MM.1S (cell line): ENCODE measurements at places on chromosomes 5 and 9.

GRCh38 chr5:105630803-105631202 lies 2039.9 kb downstream of the EFNA5 start:
- no peaks in the 10 kb centered on the region for H3K27me3 ChIP-seq
- H3K4me1 ChIP-seq: no peaks in the 10 kb centered on the region
- H3K4me3 ChIP-seq: no peak overlapping the region

DNA sequence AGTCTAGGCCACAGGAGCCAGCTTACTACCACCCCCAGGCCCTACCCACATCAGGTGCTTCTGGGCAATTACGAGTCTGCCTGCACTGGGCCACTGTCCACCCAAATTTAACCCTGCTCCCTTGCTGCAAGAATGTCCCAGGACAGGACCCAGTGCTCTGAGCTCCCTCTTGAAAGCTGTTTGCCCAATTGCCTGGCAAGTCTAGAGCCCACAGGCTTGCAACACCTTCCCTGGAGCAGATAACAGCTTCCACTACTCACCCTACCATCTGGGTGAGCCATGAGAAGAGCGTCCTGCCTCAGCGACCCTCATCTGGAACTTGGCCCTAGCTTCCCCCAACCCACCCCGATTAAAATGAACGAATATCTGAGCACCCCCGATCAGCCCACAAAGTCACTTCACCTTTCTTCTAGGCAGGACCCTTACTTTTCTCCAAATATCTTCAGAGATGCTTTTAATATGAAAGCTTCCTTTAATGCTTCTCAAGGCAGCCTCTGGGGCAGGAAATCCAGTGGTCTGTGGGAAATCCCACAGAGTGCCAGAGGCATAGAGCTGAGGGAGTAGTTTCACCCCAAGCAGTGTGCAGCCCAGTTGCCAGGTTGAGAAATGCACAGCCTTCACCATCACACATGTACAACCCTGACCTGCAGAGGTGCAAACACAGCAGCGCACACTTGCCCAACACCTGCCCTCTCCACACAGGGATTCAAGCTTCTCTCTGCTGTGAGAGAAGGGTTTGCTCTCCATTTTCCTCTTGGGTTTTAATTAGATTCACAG lies 10.6 kb downstream of the ACSL6 start:
- no peak overlapping the region for H3K4me3 ChIP-seq
- H3K36me3 ChIP-seq: no peaks in the 10 kb centered on the region
- H3K4me1 ChIP-seq: no peaks in the 10 kb centered on the region
- H3K27me3 ChIP-seq: no peaks in the 10 kb centered on the region
- no peak overlapping the region for H3K27ac ChIP-seq

DNA sequence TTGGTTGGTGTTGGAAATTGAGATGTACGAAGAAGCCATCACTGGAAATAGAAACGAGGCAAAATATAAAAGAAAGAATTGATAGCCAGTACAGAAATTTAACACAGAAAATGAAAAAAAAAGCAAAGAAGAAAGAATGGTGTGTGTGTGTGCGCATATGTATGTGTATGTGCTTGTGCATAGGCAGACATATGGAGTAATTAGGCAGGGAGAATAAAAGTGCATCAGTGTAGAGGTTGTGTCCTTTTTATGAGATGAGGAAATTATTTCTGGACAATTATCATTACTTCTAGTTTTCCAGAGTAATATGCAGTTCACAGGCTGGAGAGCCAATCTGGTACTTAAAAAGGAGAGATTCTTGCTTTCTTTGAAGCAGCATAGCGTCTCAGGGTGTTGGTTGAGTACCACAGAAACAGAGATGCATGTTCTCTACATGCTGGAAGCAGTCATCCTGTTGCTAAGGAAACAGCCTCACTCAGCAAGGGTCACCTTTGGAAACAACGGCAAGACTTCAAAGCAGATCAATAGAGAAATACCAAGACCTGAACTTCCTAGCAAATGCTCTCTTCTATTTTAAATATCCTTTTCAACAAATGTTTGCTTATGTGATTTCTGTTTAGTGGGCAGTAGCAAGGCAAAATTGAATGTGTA lies 172.7 kb downstream of the TAF11L14 start:
- H3K4me1 ChIP-seq: no peaks in the 10 kb centered on the region
- DNase-seq: no peak
- no peak overlapping the region for H3K27ac ChIP-seq
- no peak overlapping the region for H3K4me3 ChIP-seq

GRCh38 chr5:113435575-113435974 lies 786 bp upstream of the TSSK1B start:
- no peak overlapping the region for H3K27ac ChIP-seq
- no peak for DNase-seq
- no peak overlapping the region for H3K4me3 ChIP-seq
- no peaks in the 10 kb centered on the region for H3K4me1 ChIP-seq
- no peaks in the 10 kb centered on the region for H3K36me3 ChIP-seq
- no peaks in the 10 kb centered on the region for H3K27me3 ChIP-seq

DNA sequence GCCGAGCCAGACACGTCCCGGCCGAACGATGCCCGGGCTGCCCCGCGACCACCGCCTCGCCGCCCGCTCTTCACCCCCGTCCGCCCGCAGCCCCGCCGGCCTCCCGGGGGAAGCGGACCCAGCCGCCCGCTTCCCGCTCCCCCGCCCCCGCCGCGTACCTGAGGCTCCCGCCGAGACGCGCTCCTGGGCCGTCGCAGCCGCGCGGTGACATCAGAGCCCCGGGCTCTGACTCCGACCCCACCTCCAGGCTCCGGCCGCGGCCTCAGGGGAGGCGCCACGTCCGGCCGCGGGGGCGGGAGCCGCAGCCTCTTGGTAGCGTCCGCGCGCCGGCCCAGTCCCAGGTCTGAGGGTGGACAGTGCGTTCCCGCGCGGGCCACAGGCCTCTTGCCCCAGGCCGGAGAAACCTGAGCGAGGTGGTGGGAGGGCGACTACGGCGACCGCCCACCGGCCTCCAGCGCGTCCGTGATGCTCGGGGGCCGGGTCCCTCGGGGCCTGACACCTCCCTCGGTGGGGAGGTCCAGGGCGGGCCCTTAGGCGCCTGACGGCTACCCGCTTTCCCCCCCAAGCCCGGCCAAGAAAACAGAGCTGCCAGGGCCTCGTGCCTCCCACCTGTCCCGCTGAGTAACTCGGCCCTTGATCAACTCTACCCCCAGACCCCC lies at the start of gene SHROOM1:
Gene SHROOM1, minus strand, starts transcription at position 212 of the 659 bp plus-strand sequence. CDS start 4,507 bp downstream, outside the sequence.
- no peaks in the 10 kb centered on the region for H3K36me3 ChIP-seq
- peak within 1 kb of the TSS; percentile 52; the same call in 1 of the 2 replicates for H3K27ac ChIP-seq
- H3K27me3 ChIP-seq: no peaks in the 10 kb centered on the region
- peak within 1 kb of the TSS; percentile 82 for H3K4me3 ChIP-seq
- peak; percentile 85 for DNase-seq

DNA sequence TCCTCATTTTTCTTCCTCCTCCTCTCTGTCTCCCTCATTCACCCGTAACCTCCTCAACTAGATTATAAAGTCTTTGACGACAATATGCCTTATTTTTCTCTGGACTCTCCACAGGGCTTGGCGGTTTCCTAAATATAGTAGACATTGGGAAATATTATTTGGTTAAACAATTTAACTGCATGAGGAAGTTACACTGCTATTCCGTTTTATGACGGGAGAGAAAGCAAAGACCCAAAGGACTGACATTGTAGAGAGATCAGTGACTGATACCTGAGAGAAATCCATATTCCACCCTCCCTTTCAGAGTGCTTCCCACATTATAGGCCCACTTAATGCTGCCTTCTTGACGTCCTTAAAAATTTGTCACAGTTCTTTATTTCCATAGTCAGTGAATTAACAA lies 51.2 kb downstream of the GDA start:
- DNase-seq: no peak
- no peaks in the 10 kb centered on the region for H3K36me3 ChIP-seq
- H3K4me3 ChIP-seq: no peak overlapping the region
- H3K4me1 ChIP-seq: peaks cover 5% of the 10 kb centered on the region

DNA sequence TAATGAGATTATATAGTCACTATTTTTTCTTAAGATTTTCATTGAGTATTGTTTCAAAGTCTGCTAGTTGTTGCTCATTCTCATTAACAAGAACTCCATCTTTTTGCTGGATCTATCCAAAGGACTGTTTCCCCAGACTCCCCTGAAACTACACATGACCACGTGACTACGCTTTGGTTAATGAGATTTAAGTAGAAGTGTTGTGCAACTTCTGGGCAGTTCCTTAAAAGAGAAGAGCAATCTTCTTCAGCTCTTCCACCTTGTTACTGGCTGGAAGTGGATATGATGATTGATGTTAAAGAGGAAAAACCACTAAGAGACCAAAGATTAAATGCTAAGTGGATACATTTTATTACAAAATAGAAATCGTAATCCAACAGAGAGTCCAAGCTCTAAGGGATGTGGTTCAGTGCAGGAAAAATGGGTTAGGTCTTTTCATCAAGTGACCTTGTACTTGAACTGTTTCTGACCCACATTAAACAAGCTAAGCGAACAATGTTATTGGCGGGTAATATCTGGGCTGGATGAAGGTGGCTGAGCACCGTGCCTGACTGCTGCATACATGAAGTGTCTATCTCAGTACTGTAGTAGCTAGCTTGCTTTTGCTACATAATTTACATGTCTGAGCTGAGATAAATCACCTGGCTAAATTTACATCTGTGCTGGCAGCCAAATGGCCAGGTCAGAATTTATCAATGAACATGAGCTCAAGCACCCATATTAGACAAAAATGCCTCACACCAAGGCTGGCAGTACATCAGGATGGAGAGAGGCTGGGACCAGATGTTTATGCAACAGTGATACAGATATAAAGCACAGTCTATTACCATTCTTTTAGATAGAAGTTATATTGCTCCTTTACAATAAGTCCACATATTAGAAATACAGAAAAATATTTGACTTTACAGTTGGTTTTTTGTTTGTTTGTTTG lies 7.5 kb upstream of the CTNNAL1 start:
- no peak for DNase-seq
- no peaks in the 10 kb centered on the region for H3K4me1 ChIP-seq
- no peak overlapping the region for H3K27ac ChIP-seq
- H3K4me3 ChIP-seq: no peak overlapping the region
- no peaks in the 10 kb centered on the region for H3K36me3 ChIP-seq

DNA sequence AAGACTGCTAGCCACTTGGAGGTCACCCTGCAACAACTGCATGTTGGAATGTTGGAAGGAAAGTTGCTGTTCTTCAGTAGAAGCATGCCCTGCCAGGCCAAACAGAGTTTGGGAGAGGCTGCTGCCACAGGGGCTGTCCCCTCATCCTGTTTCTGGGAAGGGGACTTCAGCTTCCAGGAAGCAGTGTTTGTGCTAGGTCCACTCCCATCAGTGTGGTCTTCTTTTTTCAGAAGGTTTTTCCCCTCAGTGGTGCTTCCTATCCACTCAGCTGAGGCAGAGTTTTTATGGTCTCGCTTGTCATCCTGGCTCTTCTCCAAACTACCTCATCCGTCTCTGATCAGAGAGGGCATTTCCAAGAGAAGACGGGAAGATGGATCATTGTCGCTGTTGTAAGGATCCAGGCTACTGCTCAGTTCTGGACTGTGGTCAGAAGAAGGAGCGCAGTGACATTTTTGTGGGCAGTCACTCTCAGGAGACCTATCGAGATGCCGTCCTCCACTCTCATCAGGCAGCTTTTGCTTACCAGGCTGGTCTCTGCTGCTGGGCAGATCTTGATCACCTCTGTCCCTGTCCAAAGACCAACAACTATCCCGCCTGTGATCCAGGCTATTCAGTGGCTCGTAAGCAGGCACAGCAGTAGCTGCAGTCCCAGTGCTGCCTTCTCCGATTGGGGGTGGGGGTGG lies 97.8 kb upstream of the C5orf63 start:
- H3K27ac ChIP-seq: no peak overlapping the region
- no peak overlapping the region for H3K4me3 ChIP-seq
- H3K27me3 ChIP-seq: no peaks in the 10 kb centered on the region
- no peaks in the 10 kb centered on the region for H3K4me1 ChIP-seq
- DNase-seq: no peak
- no peaks in the 10 kb centered on the region for H3K36me3 ChIP-seq

- no peaks in the 10 kb centered on the region for H3K36me3 ChIP-seq
- no peak overlapping the region for H3K4me3 ChIP-seq
- peaks cover 10% of the 10 kb centered on the region for H3K4me1 ChIP-seq
- H3K27ac ChIP-seq: no peak overlapping the region
Observed at GRCh38 chr5:36422952-36423351, 121.2 kb upstream of the RANBP3L start.

GRCh38 chr9:89791754-89792153 lies 186.9 kb downstream of the GADD45G start:
- DNase-seq: no peak
- no peaks in the 10 kb centered on the region for H3K4me1 ChIP-seq
- no peak overlapping the region for H3K4me3 ChIP-seq
- H3K27ac ChIP-seq: no peak overlapping the region
- H3K36me3 ChIP-seq: no peaks in the 10 kb centered on the region

DNA sequence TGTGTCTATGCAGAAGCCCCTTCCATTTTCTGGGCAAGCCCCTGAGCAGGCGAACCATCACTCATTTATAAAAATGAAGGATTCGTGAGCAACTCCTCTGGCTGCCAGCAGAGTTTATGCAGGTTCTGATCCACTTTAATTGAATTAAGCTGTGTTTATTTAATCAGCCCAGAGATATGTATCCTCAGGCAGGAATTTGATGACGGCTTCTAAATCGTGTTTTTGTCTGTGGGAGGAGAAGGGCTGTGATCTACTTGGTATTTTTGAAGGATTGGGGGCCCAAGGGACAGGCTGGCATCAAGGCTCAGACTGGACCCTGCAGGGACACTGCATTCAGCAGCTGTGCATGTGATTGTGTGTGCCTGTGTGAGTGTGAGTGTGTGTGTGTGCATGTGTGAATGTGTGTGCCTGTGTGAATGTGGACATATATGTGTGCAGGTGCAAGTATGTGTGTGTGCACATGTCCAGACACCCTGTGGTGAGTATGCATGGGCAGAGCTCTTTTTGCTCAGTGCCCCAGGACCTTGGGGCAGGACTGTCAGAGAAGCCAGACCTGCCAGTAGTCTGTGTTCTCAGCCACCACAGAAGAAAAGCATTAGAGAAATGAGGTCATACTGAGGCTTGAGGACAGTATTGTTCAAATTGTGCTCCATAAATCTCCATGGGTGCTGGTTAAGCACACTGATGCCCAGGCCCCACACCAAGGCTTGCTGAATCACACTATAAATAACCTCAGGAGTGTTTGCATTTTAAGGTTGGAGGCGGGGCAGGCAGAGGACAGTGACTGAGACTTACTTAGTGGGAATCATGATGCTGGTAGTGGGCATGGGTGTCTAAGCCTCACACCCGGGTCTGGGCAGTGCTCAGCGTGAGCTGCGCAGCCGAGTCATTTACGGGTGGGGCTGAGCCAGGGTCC lies 164.0 kb downstream of the CARTPT start:
- H3K27ac ChIP-seq: no peak overlapping the region
- H3K4me3 ChIP-seq: no peak overlapping the region
- H3K27me3 ChIP-seq: no peaks in the 10 kb centered on the region
- H3K4me1 ChIP-seq: no peaks in the 10 kb centered on the region

- peak overlapping the region; percentile 68; the same call in 1 of the 2 replicates for H3K27ac ChIP-seq
- H3K27me3 ChIP-seq: no peaks in the 10 kb centered on the region
- peak overlapping the region; percentile 18 for H3K4me3 ChIP-seq
- H3K4me1 ChIP-seq: peaks cover 40% of the 10 kb centered on the region
- DNase-seq: peak; percentile 86
Observed at GRCh38 chr5:130112246-130112645, 208.0 kb downstream of the CHSY3 start.

GRCh38 chr5:407051-407450 lies 35.9 kb upstream of the EXOC3 start:
- H3K4me1 ChIP-seq: no peaks in the 10 kb centered on the region
- no peak overlapping the region for H3K4me3 ChIP-seq
- no peak overlapping the region for H3K27ac ChIP-seq
